ENCODE measurements at places on chromosomes 2 and 18.

DNA sequence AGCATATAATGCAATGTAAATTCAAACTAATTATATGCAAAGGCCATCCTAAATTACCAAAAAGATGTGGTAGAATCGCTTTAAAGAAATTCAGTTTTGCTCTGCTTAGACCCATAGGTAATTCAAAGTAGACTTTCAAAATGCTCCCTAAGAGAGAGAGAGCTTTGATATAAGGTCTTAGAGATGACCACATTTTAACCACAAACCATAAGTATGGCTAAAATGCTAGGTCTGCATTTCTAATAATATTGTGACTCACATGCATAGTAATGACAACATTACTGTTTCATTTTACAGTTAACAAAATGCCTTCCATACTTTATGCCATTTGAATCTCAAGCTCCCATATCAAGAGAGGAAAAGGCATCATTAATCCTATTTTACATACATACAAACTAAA is 144.5 kb downstream of the RAD51AP2 start:
- DNase-seq, result no peak

DNA sequence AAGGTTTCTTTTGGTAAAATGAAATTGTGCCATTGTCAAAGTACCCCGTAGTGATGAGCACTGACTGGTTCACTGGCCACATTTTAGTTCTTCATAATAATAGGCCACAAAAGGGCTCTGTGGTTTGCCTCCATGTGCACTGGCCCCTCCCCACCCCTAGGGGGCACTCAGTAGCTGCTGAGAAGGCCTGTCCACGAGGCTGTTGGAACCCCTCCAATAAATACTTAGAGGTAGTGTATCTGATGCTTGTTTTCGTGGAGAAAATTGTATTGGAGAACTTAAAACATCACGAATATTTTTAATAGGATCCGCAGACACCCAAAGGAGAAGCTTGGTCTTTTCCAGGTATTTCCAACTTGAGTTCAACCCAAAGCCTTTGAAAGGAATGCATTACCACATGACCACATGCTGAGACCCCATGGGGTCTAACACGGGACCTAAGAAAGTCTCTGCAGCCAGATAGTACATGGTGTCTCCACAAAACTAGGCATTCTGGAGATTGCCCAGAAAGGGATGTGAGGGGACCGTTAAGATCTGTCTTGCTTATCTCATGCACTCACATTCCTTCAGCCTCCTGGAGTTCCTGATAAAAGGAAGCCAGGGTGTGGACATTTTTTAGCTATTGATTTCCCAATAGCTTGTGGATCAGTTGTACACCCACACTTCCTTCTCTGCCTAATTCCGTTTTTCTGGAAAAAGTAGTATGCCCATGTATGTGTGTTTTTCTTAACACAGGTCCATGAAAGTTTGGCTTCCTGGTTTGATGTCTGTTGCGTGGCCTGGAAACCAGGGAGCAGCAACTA is 28.5 kb upstream of the NOSTRIN start:
- peak; percentile 16 for DNase-seq

GRCh38 chr2:26039603-26040323 is 5.9 kb downstream of the RAB10 start:
- DNase-seq, result no peak

DNA sequence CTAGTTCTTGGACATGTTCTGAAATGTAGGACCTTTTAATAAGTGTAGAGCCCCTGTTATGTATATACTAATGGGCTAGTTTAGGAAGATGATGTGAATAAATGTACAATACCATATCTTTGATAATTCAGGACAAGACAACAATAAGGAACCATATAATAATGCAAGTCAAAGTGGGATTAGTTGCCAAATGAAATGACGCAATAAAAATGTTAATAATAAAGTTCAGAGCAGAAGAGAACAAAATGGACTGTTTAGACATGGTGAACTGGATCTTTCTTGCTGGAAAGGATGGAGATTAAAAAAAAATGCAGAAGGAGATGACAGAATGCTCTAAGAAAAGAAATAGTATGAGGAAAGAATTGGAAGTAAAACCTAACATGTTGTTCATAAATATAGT is 43.7 kb downstream of the MMADHC start:
- DNase-seq, result no peak
